ENCODE measurements at places on chromosomes 7 and 10. TPM values are rescaled to one million over a fixed set of nuclear protein-coding genes. Genes with fewer than 3 reads are reported as not detected.

Gene HOXA1
- total RNA-seq, result 0.24 TPM

- H3K4me3 ChIP-seq, result peak overlapping the region; percentile 92
- peaks cover 54% of the 10 kb centered on the region for H3K4me1 ChIP-seq
- DNase-seq, result no peak
- peaks cover 15% of the 10 kb centered on the region for H3K36me3 ChIP-seq
- peak overlapping the region; percentile 93 for H3K27ac ChIP-seq
- no peaks in the 10 kb centered on the region for H3K27me3 ChIP-seq
Measured at GRCh38 chr7:24980534-24981170, 674 bp upstream of the OSBPL3 start.

Gene SLC13A1
- total RNA-seq, result not detected

DNA sequence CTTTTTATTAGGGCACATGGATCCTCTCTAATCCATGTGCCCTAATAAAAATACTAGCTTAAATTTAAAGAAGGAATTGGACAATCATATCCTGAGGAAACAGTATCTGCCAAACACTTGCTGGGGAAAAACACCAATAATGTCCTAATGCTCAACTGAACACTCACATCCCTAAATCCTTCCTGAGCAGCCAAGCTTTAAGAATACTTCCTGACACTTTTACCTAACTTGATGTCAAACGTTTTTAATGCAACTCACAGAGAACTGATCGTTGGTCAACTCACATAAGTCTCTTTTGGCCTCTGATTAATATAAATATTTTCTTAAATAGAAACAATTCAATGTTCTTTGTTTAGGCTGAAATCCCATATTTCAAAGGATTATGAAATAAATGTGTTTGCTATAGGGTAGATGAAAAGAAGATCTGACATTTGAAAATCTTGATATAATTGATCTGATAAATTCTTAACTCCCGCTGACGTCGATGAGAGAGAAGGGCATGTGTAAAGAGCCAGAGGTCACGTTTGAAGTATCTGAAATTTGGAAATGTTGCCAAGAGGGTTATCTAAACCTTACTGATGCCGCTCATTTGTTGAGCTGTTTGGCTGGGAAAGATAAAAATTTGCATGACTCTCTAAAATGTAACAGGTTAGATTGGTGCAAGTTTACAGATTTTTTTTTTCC is 122.8 kb upstream of the RHOBTB1 start:
- H3K27ac ChIP-seq, result no peak overlapping the region
- no peaks in the 10 kb centered on the region for H3K4me1 ChIP-seq
- no peaks in the 10 kb centered on the region for H3K36me3 ChIP-seq
- H3K27me3 ChIP-seq, result no peaks in the 10 kb centered on the region

DNA sequence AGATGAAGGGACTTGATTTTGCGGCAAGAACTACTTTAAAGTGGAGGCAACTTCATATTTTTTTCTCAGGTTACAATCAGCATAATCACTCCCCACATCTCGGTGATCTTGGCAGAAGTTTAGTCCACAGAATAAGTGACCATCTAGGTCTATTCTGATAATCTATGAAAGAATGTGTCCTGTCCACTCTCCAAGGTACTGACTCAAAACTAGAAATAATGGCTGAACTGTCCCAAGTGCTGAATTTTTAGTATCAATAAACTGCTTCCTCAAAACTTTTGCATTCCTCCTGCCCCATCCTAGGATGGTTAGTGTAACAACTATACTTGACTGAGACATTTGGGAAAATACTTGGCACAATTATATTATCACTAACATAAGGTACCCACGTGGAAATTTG is 10.9 kb upstream of the CHRM2 start:
- no peaks in the 10 kb centered on the region for H3K27me3 ChIP-seq
- H3K4me3 ChIP-seq, result no peak overlapping the region
- no peak for DNase-seq
- no peaks in the 10 kb centered on the region for H3K4me1 ChIP-seq

GRCh38 chr7:155398944-155399343 is 59.0 kb upstream of the EN2 start:
- DNase-seq, result peak; percentile 21
- H3K27ac ChIP-seq, result no peak overlapping the region
- H3K4me1 ChIP-seq, result no peaks in the 10 kb centered on the region
- H3K36me3 ChIP-seq, result no peaks in the 10 kb centered on the region
- peaks cover 38% of the 10 kb centered on the region for H3K27me3 ChIP-seq

Gene CALD1
- total RNA-seq, result 1.1 TPM

DNA sequence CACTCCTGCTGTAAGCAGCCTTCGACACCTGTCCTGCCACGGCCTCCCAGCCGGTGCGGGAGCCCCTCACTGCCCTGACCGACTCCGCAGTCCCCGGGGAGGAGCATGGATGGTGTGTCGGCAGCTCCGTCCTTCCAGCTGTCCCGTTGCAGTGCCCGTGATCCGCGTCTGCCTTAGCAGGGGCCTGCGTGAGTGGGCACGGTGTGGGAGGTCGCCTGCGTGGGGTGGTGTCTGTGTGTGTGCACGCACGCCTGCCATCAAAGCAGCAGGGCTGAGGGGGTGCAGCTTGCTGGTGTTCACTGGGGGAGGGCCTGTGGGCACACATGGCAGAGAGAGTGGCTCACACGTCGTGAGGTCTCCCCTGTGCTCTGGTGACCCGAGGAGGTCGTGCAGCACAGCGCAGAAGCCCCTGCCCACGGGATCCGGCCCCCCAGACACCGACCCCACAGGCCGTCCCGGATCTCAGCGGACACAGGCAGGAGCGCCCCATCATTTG is 10.3 kb downstream of the MAFK start:
- no peak overlapping the region for H3K27ac ChIP-seq
- no peak for DNase-seq
- no peak overlapping the region for H3K4me3 ChIP-seq
- peaks cover 4% of the 10 kb centered on the region for H3K4me1 ChIP-seq
- H3K36me3 ChIP-seq, result peaks cover 3% of the 10 kb centered on the region
- no peaks in the 10 kb centered on the region for H3K27me3 ChIP-seq

GRCh38 chr7:135879233-135879632 is 97.9 kb downstream of the MTPN start:
- no peak overlapping the region for H3K4me3 ChIP-seq
- no peak for DNase-seq
- no peaks in the 10 kb centered on the region for H3K27me3 ChIP-seq
- no peaks in the 10 kb centered on the region for H3K36me3 ChIP-seq

- H3K27me3 ChIP-seq, result no peaks in the 10 kb centered on the region
- no peak for DNase-seq
- H3K4me1 ChIP-seq, result peaks cover 25% of the 10 kb centered on the region
- H3K27ac ChIP-seq, result no peak overlapping the region
- H3K4me3 ChIP-seq, result no peak overlapping the region
Measured at GRCh38 chr7:70456719-70457118, 675.2 kb upstream of the GALNT17 start.

Gene ST8SIA6
- not detected for total RNA-seq

Gene POLL
- total RNA-seq, result 27.4 TPM

GRCh38 chr7:117025891-117026290 is 72.6 kb downstream of the ST7 start:
- no peak overlapping the region for H3K4me3 ChIP-seq
- H3K27ac ChIP-seq, result no peak overlapping the region
- no peaks in the 10 kb centered on the region for H3K27me3 ChIP-seq
- H3K4me1 ChIP-seq, result peaks cover 26% of the 10 kb centered on the region
- peaks cover 5% of the 10 kb centered on the region for H3K36me3 ChIP-seq

Gene CYP26C1
- total RNA-seq, result not detected

DNA sequence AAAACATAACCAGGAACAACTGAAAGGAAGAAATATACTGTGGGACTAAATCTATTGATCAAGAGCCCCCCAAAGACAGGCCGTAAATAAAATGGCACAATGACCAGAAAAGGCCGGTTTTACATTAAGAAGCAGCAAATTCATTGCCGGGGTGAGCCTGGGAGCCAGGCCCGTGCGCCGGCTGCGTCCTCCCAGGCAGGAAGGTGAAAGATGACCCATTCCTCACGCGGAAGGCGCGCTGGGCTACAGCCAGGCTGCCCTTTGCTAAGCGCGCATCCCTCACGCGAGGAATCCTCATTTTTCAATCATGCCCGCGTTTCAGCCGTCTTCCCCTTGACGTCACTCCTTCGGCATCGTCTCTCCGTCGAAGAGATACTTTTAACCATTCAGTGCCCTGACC is 47.6 kb upstream of the MGMT start:
- no peaks in the 10 kb centered on the region for H3K27me3 ChIP-seq
- no peaks in the 10 kb centered on the region for H3K36me3 ChIP-seq
- DNase-seq, result no peak
- no peak overlapping the region for H3K27ac ChIP-seq
- no peaks in the 10 kb centered on the region for H3K4me1 ChIP-seq

DNA sequence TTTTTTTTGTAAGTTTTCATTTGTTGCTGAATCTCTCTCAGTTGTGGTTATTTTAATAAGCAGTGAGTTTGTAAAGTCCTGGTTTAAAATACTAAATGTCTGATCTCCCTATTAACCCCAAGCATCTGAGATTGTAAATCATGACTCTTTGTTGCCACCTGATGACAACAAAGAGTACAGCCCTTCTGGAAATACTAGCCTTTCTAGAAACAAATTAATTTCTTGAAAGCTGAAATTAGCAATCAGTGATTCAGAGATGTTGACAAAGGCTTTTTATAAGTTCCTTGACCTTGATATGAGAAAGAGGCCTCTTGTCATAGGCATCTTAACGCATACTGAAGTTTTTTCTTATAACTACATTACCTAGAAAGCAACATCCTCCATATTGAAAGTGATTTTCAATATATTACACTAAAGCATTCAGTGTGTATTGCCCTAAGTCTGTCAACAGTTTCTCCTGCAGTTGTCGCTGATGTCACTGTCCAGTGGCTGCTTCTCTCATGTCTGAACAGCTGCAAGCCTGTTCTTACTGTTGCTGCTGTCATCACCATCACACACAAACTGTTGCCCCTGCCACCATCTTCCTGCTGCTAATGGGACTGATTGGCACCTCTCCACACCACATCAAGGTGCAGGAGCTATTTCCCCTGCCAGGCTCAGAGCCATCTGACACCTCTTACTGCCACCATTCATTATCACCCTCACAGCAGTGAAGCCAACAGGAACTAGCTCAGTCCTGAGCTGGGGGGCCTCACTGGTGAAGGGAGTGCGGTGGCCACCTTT is 95.1 kb upstream of the LRGUK start:
- no peak overlapping the region for H3K27ac ChIP-seq
- H3K4me3 ChIP-seq, result no peak overlapping the region
- H3K27me3 ChIP-seq, result no peaks in the 10 kb centered on the region
- H3K4me1 ChIP-seq, result peaks cover 10% of the 10 kb centered on the region

Gene VWDE
- 0.98 TPM for total RNA-seq

DNA sequence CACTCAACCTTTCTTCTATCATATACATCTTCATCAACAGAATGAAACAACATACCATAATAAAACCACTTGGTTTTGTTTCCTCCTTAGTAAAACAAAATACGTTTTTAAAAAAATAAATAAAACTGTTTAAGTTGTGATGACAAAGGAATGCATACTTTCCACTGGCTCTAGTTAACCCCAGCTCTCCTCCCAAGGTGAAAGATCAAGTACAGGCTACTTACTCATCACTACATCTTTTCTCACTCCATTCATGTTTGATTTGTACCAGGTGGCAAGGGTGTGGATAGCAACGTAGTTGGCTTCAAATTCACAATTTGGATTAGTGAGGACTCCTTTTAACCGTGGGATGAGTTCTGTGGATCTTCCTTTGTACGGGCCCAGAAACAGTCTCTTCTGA is 14.7 kb downstream of the OGA start:
- H3K4me1 ChIP-seq, result peaks cover 33% of the 10 kb centered on the region
- DNase-seq, result no peak
- H3K4me3 ChIP-seq, result no peak overlapping the region
- no peaks in the 10 kb centered on the region for H3K27me3 ChIP-seq

Gene KAZALD1
- total RNA-seq, result 0.28 TPM

GRCh38 chr10:8978100-8978499 is 923.6 kb downstream of the GATA3 start:
- H3K27me3 ChIP-seq, result peaks cover 3% of the 10 kb centered on the region
- H3K27ac ChIP-seq, result no peak overlapping the region
- peaks cover 11% of the 10 kb centered on the region for H3K4me1 ChIP-seq
- no peaks in the 10 kb centered on the region for H3K36me3 ChIP-seq
- no peak for DNase-seq

Gene FAM204A
- total RNA-seq, result 67.4 TPM

GRCh38 chr10:132539894-132540293 is 2.3 kb downstream of the INPP5A start:
- H3K27me3 ChIP-seq, result no peaks in the 10 kb centered on the region
- H3K4me1 ChIP-seq, result peaks cover 61% of the 10 kb centered on the region
- peak; percentile 41 for DNase-seq
- H3K27ac ChIP-seq, result peak overlapping the region; percentile 81
- peak overlapping the region; percentile 90 for H3K4me3 ChIP-seq

GRCh38 chr7:143419880-143420279 is 11.2 kb upstream of the EPHA1 start:
- no peak overlapping the region for H3K27ac ChIP-seq
- DNase-seq, result no peak
- peaks cover 5% of the 10 kb centered on the region for H3K36me3 ChIP-seq

DNA sequence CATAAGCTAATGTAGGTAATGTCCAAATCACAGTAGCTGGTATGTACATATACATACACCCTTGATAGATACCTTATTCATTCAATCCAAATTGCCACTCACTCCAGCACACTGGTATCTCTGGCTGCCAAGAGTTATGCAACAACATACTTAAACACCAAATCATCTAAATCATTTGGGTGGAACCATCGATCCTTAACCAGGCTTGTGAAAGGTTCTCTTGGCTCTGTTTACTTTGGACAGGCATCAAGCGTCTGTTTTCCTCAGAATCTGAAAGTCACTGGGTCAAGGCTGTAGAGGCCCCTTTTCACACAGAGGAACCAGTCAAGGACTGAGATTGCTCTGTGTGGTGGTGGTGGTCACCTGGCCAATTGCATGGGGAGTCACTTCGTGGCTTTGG is 24.6 kb downstream of the JAZF1 start:
- no peak overlapping the region for H3K4me3 ChIP-seq
- peaks cover 4% of the 10 kb centered on the region for H3K27me3 ChIP-seq
- peak overlapping the region; percentile 93 for H3K27ac ChIP-seq
- peaks cover 49% of the 10 kb centered on the region for H3K4me1 ChIP-seq
- H3K36me3 ChIP-seq, result peaks cover 25% of the 10 kb centered on the region

Gene ADD3
- 44.0 TPM for total RNA-seq

DNA sequence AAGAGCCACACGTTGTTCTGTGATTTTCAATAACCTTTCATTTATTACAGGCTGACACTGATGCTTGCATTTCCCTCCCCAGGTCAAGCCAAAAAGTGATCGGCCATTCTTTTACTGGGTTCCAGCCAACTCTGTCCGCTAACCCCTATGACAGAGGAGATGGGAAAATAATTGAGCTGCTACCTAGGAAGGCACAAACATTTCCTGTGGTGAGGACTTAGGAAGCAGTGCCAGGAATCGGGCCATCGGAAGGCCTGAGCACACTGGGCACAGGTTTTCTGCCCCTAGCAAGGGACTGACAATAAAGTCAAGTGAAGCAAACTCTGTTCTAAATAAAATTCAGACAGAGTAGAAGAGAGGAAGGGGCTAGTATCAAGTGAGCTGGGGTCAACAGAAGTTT is 313.0 kb upstream of the AOAH start:
- peaks cover 17% of the 10 kb centered on the region for H3K4me1 ChIP-seq
- no peaks in the 10 kb centered on the region for H3K27me3 ChIP-seq

DNA sequence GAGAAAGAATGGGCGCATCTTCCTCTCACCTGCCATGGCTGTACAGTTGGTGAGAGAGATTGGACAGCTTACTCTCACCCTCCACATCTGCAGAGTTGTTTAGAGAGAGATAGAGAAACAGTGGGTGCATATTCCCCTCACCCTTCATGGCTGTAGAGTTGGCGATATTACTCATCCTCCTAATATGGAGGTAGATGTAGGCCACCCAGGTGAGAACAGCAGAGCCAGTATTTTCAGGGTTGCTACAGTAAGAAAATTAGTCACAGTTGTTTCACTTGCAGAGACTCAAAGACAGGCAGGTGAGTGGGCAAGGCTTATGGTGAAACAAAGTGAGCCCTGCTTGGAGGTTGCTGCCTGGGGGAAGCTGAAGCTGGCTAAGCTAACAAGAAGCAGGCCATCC is 65.0 kb upstream of the PFKP start:
- peaks cover 3% of the 10 kb centered on the region for H3K4me1 ChIP-seq
- no peak for DNase-seq
- H3K27ac ChIP-seq, result no peak overlapping the region
- H3K36me3 ChIP-seq, result no peaks in the 10 kb centered on the region
- H3K4me3 ChIP-seq, result no peak overlapping the region
